ENCODE measurements at places on chromosomes 16 and 17. TPM values are rescaled to one million over a fixed set of nuclear protein-coding genes. Genes with fewer than 3 reads are reported as not detected.

The GRIN2C gene
- total RNA-seq: not detected

The LCMT1 gene
- 24.2 TPM for total RNA-seq

The ABCC12 gene
- total RNA-seq: not detected

The FAM222B gene
- total RNA-seq: 15.1 TPM

The NPIPB9 gene
- 15.5 TPM for total RNA-seq

The OR4D2 gene
- not detected for total RNA-seq

The P2RX1 gene
- total RNA-seq: 31.6 TPM

Data from mononuclear cell (primary cell).